ENCODE measurements at places on chromosomes 11 and 22. TPM values are rescaled to one million over a fixed set of nuclear protein-coding genes. Genes with fewer than 3 reads are reported as not detected.

- DNase-seq = peak; percentile 46
Observed at GRCh38 chr11:124798991-124799347, 1.2 kb downstream of the MSANTD2 start.

GRCh38 chr11:67299471-67300191, 3.7 kb upstream of the SSH3 start:
- DNase-seq = no peak

DNA sequence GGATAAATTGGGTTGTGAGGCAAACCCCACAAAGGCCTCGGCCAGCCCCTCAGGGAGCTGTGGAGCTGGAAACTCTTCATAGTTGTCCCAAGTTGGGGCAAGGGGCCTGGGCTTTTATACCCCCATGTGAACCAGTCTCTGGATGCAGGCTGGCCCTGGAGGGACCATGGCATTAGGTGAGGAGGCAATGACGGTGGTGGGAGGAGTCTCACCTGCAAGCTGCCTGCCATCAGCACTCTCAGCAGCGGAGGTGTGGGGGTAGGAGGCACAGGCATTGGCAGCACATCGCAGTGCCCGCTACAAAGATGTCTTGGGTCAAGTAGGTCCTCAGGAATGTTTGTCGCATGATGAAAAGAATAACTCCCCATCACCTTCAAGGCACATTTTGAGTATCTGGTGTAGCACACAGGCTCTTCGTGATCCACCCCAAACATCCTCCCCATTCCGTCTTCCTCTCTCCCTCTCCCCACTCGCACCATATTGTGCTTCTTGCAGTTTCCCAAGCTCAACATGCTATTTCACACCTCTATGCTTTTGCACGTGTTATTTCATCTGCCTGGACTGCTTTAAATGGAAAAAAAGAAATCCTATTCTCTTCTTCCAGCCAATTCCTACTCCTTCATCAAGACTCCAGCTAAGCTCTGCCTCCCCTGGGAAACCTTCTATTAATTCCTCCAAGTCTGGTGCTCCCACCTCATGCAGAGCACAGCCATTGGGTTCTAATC, 18.1 kb upstream of the TSKU start:
- DNase-seq = no peak

- DNase-seq = no peak
Observed at GRCh38 chr11:83630211-83630610, 344.0 kb upstream of the CCDC90B start.

DNA sequence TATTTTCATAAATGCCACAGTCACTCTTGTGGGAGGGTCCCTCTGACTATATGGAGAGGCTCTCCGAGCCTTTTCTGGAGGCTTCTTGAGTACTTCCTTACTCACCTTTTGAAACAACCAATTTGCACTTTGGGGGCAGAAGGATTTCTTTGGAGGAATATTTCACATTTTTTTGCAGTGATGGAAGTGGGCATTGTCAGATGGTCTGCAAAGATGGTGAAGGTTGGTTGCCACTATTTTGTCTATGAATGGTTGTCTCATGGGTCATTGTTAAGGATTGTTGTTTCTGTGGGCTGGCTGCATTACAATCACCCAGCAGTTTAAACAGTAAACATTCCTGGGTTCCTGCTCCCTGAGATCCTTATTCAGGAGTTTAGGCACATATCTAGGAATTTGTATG, 388.2 kb downstream of the TMEM135 start:
- no peak for DNase-seq

DNA sequence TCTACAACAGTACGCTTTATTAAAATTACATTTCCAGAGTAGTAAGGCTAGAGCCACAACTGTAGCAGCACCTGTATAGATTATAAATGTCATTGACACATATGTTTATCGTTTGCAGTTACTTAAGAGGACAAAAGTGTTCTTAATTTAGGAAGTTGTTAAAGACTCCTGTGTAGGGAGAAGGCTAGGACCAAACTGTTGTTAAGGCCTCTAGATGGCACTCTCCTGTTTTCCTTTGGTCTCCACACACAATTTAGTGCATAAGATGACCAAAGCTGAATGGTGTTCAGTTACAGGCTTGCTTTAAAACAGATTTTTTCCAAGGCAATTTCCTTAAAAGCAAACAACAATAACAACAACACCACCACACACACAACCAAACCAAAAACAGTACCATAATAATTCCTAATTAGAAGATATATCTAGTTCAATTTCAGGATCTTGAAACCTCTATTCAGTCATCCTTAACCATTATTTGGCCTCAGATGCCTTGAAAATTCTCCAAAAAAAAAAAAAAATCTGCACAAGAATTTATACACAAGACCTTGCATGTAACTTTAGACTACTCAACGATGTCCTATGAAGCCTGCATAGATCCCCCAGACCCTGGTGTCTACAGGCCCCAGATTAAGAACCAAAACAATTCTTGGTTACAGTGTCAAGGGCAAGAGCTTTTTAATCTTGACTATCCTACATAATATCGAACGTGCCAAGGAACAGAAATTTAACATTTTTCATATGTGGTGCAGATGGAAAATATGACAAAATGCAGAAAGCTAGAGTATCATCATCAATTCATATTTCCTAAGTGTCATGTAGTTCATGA, 42.6 kb upstream of the APOA1 start:
- peak; percentile 61 for DNase-seq

- DNase-seq = no peak
Observed at GRCh38 chr22:29302681-29303465, 3.6 kb upstream of the GAS2L1 start.

GRCh38 chr11:130785380-130786116, 130.7 kb downstream of the SNX19 start:
- DNase-seq = peak; percentile 51

- no peak for DNase-seq
Observed at GRCh38 chr11:20363149-20363499, 390 bp upstream of the HTATIP2 start.

DNA sequence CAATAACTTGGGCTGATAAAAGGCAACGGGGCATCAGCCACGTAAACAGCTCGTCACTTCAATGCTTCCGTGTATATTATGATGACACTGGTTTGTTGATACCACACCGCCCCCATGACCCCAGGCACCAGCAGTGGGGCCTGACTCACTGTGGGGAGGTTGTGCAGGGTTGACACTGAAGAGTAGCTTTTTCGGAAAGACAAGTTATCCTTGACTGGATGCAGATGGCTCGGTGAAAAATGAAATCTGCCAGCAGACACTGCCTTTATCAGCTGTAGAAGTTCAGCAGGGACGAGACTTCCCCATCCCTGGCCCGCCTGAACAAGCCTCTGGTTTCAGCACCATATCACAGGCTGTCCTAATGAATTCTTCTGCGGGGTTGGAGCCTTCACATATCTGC, 55.6 kb downstream of the WT1 start:
- DNase-seq = no peak

MRGPRF gene
- total RNA-seq = 0.14 TPM

SLC22A12 gene
- not detected for total RNA-seq

- no peak for DNase-seq
Observed at GRCh38 chr11:70810681-70811080, 412.4 kb downstream of the CTTN start.

- DNase-seq = no peak
Observed at GRCh38 chr11:80280737-80281136, 839.9 kb upstream of the TENM4 start.

RASGRP2 gene
- total RNA-seq = 0.14 TPM

DNA sequence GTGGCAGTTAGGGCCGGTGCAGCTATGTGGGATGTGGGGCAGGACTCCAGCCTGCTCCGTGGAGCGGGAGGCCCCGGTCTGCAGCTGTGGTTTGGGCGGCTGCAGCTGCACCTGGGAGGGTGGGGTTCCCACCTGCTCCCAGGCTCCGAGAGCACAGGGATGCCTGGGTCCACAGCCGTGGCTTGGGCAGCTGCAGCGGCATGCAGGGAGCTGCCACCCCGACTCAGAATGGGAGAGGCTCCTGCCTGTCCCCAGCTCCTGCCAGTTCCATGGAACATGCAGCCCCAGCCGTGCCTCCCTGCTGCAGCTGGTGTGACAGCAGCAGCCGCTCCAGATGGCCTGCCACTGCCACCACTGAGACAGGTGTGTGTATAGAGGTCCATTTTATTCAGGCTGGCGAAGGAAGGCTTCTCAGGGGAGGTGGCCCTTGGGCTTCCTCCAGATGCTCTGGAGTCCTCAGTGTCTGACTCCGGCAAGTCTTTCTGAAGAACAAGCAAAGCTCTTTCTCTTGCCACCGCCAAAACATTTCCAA, 21.8 kb upstream of the UPK3A start:
- DNase-seq = no peak
